ENCODE measurements at places on chromosomes 5 and 9. TPM values are rescaled to one million over a fixed set of nuclear protein-coding genes. Genes with fewer than 3 reads are reported as not detected.
A peak's percentile ranks its signal among the peaks of the same experiment; 100 is the strongest.

DNA sequence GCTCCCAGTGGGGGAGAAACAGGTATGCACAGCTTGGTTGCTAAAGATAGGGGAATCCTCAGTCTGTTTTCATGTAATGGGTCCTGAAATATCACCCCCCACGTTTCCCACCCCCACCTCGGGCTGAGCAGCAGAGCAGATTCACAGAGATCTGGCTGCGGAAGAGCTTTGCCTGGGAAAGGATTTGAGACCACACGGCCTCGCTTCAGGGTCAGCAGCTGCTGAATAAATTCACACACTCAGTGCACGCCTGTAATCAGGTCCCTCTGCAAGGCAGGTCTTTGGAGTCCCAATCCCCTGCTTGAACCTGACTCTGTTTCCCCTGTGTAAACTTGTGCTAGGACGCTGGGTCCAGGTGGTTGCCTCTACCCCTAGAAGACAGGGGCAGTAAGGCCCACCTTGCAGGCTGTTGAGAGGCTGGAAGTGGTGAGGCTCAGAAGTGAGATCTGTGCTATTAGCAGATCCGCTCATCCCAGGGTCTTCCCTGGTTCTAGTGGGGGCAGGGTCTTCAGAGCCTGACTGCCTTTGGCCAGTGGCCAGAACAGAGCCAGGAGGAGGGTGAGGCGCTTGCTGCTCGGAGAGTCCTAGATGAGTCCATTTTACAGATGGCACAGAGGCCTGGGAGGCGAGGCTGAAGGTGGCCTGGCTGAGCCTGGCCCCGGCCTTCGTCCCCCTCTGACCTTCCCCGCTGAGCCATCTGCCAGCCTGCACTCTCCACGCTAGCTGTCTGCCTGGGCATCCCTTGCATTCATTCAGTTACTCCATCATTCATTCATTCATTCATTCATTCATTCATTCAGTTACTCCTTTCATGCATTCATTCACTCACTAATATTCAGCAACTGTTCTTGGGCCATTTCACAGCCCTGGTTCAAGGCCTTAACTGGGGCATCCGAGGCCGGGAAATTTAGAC is 16.7 kb upstream of the NEURL1B start:
- H3K27ac ChIP-seq, result no peak overlapping the region
- H3K4me3 ChIP-seq, result no peak overlapping the region
- no peaks in the 10 kb centered on the region for H3K27me3 ChIP-seq
- no peaks in the 10 kb centered on the region for H3K36me3 ChIP-seq
- DNase-seq, result no peak

- peaks cover 10% of the 10 kb centered on the region for H3K27me3 ChIP-seq
- peaks cover 10% of the 10 kb centered on the region for H3K4me1 ChIP-seq
- no peak overlapping the region for H3K27ac ChIP-seq
These were observed 124.3 kb downstream of the UGCG start for GRCh38 chr9:112020680-112021596.

GRCh38 chr5:132094393-132095076 is 20.9 kb downstream of the CSF2 start:
- peaks cover 8% of the 10 kb centered on the region for H3K36me3 ChIP-seq
- peak; percentile 48 for DNase-seq
- H3K4me3 ChIP-seq, result no peak overlapping the region
- peaks cover 61% of the 10 kb centered on the region for H3K4me1 ChIP-seq

DNA sequence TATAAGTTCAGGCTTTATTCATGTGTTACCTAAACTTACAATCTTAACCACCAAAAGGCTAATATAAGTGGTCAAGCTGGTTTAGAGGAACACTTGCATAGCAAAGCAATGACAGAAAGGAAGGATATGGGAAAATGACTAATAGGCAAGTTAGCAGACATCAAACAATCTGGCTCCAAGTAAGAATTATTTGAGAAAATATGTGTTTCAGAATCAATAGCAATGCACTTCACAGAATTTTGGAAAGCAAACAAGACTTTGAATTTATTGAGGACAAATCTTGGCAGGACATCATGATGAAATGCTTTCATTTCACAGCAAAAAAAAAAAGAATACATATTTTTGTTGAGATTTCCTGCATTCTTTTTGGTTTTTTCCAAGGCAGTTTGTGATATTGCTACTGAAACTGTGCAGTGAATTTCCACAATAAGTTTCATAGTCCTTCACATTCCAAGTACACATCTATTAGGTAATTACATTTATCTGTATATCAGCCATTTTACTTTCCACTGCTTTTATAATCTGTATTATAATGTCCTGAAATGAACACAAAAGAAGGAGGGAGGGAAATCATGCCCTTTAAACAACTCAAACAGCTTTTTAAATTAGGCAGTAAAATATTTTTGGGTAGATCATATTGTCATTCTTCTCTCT is 417.9 kb downstream of the NR2F1-AS1 start:
- DNase-seq, result no peak
- no peaks in the 10 kb centered on the region for H3K4me1 ChIP-seq
- H3K4me3 ChIP-seq, result no peak overlapping the region
- H3K27me3 ChIP-seq, result no peaks in the 10 kb centered on the region
- H3K36me3 ChIP-seq, result no peaks in the 10 kb centered on the region

GRCh38 chr9:130379649-130379970 is 65.2 kb upstream of the ASS1 start:
- H3K36me3 ChIP-seq, result no peaks in the 10 kb centered on the region
- H3K27ac ChIP-seq, result no peak overlapping the region
- no peak for DNase-seq
- no peaks in the 10 kb centered on the region for H3K27me3 ChIP-seq

DNA sequence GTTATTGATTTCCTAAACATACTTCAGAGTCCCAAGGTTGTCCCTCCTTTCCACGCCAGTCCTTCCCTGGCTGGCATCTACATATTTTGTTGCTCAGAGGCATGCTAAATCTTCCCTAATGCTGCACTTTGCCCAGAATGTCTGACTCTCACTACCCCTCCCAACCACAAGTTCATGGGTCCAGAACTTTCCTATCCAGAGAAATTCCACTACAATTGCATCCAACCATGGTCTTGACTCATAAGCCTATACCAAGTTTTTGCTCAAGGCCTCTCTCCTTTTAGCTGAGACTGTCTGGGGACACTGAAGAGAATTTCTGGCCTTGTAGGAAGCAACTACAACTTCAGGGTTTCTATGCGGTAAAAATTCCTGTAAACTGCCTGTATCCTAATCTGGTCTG is 206.3 kb downstream of the BNC2 start:
- H3K27me3 ChIP-seq, result no peaks in the 10 kb centered on the region
- H3K27ac ChIP-seq, result no peak overlapping the region
- H3K36me3 ChIP-seq, result no peaks in the 10 kb centered on the region
- no peak overlapping the region for H3K4me3 ChIP-seq
- no peaks in the 10 kb centered on the region for H3K4me1 ChIP-seq

DNA sequence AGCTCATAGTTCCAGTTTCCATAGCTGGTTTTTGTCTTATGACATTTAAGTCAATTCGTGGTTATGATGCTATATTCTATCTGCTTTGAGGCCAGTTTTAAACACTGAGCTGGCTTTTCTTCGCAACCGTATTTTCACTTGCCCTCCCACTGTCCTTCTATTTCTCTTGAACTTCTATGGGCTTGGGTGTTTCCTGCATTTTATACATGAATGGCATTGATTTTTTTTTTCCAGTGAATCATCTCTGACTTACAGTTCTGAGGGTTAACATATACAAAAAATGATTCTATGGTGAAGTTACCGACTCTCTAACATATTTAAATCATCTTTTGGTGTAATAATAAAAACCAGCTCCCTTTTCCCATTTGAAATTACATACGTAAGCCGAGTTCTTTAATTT is 88.2 kb downstream of the SREK1 start:
- no peaks in the 10 kb centered on the region for H3K4me1 ChIP-seq
- H3K27ac ChIP-seq, result no peak overlapping the region
- no peak overlapping the region for H3K4me3 ChIP-seq

GRCh38 chr9:108836319-108836718 is 19.5 kb downstream of the ACTL7B start:
- H3K27me3 ChIP-seq, result no peaks in the 10 kb centered on the region
- H3K36me3 ChIP-seq, result no peaks in the 10 kb centered on the region
- no peaks in the 10 kb centered on the region for H3K4me1 ChIP-seq
- H3K4me3 ChIP-seq, result no peak overlapping the region

DNA sequence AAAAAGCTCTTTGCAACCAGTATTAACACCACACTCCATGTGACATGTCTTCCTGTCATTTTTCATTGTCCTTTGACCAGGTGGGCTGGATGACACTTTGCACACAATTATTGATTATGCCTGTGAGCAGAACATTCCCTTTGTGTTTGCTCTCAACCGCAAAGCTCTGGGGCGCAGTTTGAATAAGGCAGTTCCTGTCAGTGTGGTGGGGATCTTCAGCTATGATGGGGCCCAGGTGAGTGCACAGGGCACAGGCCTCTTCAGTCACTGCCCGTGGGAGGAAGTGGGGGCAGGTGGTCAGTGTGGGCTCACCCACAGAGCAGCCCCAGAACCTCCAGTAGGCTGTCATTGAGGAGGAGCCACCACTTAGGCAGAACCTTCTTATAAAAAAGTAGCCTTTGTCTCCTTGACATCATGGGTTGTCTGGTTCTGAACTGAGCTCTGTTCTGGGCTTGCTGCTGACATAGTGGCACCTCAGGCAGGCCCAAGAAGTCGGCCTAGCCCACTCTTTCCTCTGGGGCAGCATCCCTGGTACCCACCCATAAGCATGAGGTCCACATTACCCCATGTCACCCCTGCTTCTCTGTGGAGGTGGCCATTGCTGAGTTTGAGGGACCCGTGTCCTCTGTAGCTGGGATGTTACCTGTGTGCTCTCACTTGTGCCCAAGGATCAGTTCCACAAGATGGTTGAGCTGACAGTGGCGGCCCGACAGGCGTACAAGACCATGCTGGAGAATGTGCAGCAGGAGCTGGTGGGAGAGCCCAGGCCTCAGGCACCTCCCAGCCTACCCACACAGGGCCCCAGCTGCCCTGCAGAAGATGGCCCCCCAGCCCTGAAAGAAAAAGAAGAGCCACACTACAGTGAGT is 39.3 kb downstream of the SECISBP2 start:
- H3K27ac ChIP-seq, result peak overlapping the region; percentile 72
- peaks cover 57% of the 10 kb centered on the region for H3K36me3 ChIP-seq
- H3K27me3 ChIP-seq, result no peaks in the 10 kb centered on the region
- H3K4me1 ChIP-seq, result peaks cover 13% of the 10 kb centered on the region
- no peak for DNase-seq
- no peak overlapping the region for H3K4me3 ChIP-seq

DNA sequence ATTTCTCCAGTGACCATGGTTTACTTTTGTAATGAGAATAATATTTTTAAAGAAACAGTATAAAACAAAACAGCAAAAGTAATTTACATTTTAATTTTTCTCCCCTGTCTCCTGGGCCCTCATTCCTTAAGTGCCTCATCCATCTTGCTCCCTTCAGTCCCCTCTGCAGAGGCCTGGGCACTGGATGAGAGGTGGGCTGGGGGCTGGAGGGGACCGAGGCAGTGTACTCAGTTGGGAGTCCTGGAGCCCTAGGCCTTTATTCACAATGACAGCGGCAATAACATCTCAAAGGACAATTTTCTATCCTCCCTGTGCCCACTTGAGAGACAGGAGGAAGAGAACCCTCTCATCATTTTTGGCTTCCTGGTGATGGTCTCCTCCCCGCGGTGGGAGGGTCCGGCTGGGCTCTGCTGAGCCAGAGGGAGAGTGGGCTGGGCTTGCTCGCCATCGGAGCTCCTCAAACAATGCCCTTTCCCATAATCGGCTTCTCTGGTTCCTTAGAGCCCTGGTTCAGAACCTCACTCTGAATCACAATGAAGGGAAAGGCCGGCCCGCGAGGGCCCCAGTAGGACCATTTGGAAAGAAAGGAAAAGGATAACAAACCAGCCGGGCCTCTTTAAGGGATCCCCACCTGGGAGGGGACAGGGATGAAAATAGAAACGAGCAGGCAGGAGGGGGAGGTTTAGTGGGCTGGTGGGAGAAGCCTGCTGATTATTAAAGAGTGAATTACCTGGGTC is 9.7 kb upstream of the SMIM32 start:
- no peaks in the 10 kb centered on the region for H3K4me1 ChIP-seq
- H3K27ac ChIP-seq, result no peak overlapping the region
- no peak for DNase-seq
- no peaks in the 10 kb centered on the region for H3K36me3 ChIP-seq
- no peak overlapping the region for H3K4me3 ChIP-seq

- peak overlapping the region; percentile 86 for H3K27ac ChIP-seq
- no peaks in the 10 kb centered on the region for H3K27me3 ChIP-seq
- H3K4me1 ChIP-seq, result peaks cover 34% of the 10 kb centered on the region
- peaks cover 2% of the 10 kb centered on the region for H3K36me3 ChIP-seq
- no peak for DNase-seq
These were observed 942 bp downstream of the PHF2 start for GRCh38 chr9:93577078-93577974.

DNA sequence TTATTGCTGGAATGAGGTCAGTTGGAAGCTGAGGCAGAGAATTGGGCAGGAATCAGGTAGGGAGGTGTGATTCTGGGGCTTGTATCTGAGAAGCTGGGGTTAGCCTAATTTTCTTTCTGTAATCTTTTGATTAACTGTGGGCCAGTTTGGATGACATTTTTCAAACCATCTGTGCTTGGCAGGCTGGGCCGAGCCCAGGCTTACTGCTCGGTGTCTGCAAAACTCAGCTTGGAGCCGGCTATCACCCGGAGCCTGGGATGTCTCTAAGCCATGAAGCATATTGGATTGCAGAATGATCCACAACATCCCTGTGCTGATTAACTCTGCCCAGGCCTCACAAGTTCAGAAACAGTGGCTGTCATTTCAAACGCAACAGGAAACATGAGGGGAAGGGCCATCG is 26.5 kb downstream of the KCNMB1 start:
- no peak for DNase-seq
- no peaks in the 10 kb centered on the region for H3K27me3 ChIP-seq

DNA sequence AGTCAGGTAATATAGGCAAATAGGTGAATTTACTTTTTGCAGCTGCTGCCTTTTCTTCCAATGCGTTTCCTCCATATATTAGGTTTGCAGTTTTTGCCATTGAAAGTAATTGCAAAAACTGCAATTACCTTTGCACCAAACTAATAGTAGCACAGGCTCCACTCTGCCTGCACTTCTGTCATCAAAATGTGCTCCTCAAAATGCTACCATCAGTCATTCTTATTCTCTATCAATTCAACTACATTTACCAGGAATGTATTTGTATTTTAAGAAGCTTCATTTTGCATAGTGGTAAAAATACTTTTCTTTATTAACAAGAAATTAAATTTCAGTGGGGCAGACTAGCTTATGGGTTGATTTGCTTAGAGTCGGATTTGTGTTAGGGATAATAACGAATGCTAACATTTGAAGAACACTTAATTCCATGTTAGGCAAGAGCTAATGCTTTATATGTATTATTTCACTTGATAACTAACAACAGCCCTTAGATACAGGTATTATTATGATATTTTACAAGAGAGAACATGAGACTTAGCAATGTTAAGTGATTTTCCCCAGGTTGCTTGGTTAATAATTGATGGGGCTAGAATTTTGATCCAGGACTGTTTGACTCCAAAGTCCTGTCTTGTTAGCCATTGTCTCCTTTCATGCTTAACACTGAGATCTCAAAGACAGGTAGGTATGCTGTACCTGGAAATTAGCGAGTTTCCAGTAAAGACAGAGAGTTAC is 300.4 kb downstream of the MAN2A1 start:
- H3K27ac ChIP-seq, result no peak overlapping the region
- no peaks in the 10 kb centered on the region for H3K27me3 ChIP-seq
- H3K4me3 ChIP-seq, result no peak overlapping the region
- no peak for DNase-seq

Gene HK3
- total RNA-seq, result not detected

Gene SAXO1
- total RNA-seq, result 0.07 TPM

Gene INSL4
- total RNA-seq, result not detected

Gene ZNF618
- 0.27 TPM for total RNA-seq

Gene ACER2
- 1.4 TPM for total RNA-seq

Gene RGS14
- 50.4 TPM for total RNA-seq

Measured in activated CD8-positive, alpha-beta T cell treated with anti-CD3 and anti-CD28 coated beads for 36 hours (primary cell).